Lung (tissue), 17 donors: ENCODE measurements at places on chromosomes 3 and 15.

GRCh38 chr15:99486371-99487336, 79.1 kb upstream of the MEF2A start:
- DNase-seq = peak; percentile 83

DNA sequence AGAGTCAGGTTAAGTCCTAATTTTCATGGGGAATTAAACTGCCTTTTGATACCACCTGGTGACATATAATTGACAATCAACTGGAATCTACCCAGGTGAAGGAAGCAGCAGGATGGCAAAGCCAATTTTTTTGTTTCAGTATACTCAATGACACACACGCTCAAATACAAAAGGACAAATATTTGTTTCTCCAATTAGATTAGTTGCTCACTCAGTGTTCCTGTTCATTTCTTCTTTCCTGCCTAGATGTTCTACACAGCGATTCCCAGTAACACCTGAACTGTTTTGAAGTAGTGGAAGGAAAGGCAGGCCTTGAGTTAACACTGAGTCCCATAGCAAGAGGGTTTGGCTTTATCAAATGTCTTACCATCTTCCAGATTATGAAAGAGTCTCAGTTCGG, 157.5 kb downstream of the PDZRN3 start:
- DNase-seq = no peak

DNA sequence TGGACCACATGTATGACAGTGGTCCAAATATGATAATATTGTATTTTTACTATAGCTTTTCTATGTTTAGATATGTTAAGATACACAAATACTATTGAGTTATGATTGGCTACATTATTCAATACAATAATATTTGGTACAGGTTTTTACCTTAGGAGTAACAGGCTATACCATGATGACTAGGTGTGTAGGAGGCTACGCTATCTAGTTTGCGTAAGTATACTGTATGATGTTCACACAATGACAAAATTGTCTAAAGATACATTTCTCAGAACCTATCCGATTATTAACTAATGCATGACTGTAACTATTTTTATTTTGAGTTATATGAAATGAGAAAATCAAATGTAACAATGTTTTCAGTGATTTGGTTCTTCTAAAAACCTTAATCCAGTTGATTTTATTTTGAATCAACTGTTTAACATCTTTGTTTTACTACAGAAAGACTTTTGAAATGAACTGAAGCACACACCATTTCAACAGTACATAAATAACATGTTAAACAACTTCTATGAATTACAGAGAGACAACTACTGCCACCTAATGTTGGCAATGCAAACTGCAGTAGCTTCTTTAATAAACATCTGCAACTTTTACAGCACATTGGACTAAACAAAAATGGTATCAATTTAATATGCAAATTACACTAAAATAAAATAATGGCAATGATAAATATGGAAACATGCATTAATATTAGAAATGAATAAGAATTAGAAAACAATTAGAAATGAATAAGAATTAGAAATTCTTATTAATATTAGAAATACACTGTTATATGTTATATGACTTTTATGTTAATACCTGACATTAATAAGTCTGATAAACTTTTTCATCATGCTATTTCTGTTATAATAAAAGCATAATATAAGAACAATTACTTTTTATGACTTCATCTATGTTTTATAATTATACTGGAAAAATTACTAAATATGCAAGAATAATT, 255.7 kb downstream of the MBNL1 start:
- no peak for DNase-seq

- DNase-seq = no peak
Observed at GRCh38 chr3:50238549-50239026, 2.6 kb downstream of the GNAI2 start.

DNA sequence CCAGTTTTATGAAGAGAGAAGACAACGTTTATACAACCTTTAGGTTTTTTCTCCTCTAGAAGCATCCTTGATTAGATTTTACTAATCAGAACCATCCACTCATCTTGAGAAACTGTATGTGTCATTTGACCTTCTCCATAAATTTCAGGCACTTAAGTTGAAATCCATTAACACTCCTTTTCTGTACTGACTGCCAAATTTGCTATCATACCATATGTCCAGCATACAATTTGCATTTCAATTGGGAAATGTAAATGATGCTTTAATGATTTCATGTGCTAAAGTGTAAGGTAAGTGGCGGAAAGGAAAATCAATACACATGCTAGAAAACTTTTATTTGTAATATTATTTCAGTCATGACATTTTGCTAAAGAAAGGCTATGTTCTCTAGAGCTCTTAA, 731.6 kb downstream of the GBE1 start:
- no peak for DNase-seq

GRCh38 chr3:38458796-38459498, 5.3 kb downstream of the ACVR2B start:
- peak; percentile 22 for DNase-seq

- peak; percentile 52 for DNase-seq
Observed at GRCh38 chr15:46059921-46060594, 425.2 kb downstream of the SQOR start.

DNA sequence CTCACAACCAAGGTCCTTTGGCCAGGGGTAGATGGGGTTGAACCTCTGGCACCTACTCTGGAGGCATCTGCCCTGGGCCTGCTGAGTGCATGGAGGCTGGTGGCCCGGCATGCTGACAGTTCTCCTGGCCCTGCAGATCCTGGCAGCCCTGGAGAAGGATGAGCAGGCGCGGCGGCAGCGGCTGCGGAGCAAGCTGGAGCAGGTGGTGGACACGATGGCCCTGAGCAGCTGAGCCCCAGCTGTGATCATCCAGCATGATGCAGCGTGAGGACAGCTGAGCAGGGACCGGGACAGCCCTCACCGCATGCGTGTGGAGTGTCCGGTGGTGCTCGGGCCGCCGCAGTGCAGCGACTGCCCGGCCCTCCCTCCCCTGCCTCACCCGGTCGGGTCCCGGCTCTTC, 50.9 kb downstream of the PLXNA1 start:
- no peak for DNase-seq

- DNase-seq = no peak
Observed at GRCh38 chr3:131616719-131617118, 113.9 kb upstream of the MRPL3 start.

GRCh38 chr3:194928227-194928626, 242.5 kb downstream of the FAM43A start:
- peak; percentile 6 for DNase-seq

DNA sequence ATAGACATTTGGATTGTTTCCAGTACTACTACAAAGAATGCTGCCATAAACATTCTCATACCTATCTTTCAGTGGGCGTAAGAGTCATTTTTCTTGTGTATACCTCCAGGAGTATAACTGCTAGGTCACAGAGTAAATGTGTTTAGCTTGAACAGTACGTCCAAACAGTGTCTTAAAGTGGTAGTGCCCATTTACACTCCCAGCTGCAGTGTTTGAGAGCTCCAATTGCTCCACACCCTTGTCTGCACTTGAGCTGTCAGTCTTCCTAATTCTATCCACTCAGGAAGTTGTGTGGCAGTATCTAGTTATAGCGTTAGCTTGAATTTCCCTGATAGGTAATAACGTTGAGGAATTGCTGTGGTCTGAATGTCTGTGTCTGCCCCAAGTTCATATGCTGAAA, 404.7 kb upstream of the PPP2R3A start:
- no peak for DNase-seq

- DNase-seq = no peak
Observed at GRCh38 chr3:99659951-99660350, 21.6 kb downstream of the COL8A1 start.

DNA sequence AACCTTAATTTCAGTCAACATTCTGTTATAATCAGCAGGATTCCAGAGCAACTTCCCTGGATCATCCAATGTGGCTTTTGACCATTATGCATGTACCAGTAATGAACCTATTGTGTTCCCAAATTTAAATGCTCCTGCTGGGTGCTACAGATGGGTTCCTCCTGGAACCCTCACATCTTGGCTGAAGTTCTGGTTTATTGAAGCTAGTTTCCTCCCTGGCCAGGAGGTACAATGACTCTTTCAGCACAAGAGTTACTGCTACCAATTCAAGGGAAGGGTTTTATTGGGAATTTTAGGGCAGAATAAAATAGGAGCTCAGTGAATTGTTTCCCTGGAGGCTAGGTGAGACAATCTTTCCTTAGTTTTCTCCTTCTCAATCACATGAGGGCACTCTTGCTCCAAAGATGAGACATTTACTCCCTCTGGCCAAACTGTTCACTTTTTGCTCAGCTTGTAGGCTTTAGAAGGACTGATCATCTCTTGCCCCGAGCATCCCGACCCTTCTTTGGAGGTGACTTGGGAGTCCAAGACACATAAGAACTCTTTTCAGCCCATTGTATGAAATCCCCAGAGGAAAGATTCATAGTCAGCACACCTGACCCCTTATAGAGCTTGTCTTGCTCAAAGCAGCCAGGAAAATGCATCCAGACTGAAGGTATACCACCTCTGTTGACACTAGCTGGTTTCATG, 8.8 kb upstream of the NPHP3 start:
- peak; percentile 88 for DNase-seq

GRCh38 chr15:39596358-39597051, 15.6 kb downstream of the THBS1 start:
- DNase-seq = no peak

DNA sequence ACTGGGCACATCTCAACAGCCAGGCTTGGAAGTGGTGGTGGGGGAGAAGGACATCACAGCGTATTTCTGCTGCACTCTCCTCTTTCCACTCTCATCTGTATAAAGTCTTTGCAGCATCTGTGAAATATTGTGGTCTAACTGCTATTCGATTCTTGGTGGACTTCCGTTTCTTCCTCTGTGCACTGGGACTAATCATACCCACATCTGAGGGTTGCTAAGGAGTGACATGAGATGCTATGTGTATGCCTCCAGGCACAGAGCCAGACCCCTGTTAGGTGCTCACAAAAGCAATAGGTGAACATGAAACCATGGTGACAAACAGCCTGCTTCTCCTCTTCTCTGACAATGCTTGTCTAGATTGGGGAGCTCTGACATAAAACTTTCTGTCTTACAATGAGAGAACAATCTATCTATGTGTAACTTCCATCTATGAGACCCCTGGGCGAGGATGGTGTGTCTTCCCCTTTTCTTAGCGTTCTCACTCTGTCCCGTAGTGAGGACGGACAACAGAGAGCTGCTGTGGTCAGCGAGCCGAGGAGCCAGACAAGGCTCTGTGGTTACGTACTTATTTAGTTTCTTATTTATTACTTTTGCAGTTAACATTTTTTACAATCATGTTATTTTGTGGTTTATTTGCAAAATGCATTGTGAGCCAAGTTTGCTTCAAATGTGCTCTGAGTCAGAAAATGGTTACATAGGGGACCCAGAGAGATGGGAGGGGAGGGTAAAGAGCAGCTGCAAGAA, 196.7 kb upstream of the TPRG1 start:
- DNase-seq = peak; percentile 26

DNA sequence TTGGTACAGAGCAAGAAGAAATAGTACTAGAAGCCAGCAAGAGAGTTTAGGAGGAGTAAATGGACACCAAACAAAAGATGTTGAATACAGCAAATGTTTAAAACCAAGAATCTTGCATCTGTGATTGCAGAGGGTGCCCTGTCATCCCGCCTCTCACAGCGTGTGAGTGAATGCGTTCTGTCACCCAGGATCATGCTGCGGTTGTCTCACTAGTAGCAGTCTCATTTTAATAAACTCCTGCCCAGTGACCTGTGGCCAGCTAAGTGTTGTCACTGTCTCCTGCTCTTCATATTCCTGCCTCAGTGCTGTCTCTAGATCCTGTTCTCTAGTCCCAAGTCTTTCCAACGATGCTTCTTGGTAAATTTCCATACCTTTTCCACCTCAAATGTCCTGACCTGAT, 584.6 kb downstream of the MCTP2 start:
- DNase-seq = no peak

- peak; percentile 54 for DNase-seq
Observed at GRCh38 chr15:45377609-45378148, 665 bp downstream of the GATM start.

GRCh38 chr3:158105119-158105709, 1.0 kb downstream of the SHOX2 start:
- peak; percentile 16 for DNase-seq

DNA sequence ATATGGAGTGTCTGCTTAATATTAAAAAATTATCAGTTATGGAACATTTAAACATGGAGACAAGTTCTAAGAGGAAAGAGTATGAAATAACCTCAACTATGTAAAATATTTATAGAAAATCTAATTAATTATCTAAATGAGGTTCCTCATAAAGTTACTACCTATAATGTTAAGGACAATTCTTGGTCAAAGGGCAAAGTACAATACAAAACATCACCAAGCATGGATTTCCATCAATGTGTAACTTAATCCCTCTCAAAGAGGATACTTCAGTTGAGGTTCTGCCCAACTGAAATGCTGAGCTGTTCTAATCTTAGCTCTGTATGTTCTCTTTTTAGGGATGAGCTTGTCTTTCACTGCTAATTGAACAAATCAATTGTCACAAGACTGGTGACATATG, 56.0 kb upstream of the CHRM5 start:
- no peak for DNase-seq

- no peak for DNase-seq
Observed at GRCh38 chr3:176931991-176932390, 265.3 kb downstream of the TBL1XR1 start.
